ENCODE measurements at places on chromosomes 4 and X.

DNA sequence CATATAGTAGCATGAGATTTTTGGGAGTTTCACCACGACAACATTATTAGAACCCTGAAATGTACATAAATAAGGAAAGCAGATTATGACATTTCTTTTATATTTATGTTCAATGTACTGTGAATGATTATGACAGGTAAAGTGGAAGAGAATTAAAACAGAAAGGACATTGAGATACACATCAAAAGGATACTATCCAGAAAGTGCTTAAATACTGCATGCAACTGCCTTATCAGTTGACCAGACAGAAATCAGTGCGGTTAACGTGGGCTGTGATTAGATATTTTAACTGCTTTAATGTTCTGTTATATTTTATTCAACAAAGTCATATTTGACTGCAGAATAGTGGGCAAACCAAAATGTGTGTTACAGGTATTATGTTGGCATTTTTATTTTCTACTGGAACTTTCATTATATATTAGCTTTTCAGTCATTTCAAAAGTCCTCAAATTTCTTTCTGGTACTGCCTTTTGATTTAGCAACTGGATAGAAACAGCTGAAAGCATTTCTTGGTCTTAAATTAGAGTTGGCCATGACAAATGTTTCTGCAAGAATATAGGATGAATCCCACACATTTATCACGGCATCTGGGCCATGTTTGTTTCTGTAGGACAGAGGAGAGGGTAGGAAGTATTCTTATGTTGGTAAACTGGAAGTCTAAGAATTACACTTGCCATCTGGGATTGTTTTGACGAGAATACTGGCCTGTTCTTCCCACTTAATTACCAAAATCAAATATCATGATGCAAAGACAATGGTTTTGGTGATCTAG, 255.2 kb downstream of the SLC39A8 start:
- DNase-seq: no peak

GRCh38 chr4:73741750-73742489, 1.6 kb downstream of the CXCL8 start:
- DNase-seq: no peak

DNA sequence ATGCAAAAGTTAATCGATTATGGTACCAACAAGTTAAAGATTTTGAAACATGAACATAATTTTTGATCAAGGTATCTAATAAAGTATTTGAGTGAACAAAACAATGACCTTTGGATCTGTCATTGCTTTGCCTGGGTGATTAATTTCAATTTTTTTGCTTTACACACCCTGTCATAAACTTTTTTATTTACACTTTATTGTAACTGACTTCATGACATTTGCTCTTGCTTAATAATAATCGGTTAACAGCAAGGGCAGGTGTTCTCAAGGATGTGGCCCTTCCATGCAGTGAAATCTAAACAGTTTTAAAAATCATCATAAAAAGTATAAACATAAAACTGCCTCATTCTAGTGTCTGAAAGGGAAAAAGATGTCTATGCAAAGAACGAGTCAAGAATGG, 24.1 kb downstream of the ATOH1 start:
- DNase-seq: no peak

DNA sequence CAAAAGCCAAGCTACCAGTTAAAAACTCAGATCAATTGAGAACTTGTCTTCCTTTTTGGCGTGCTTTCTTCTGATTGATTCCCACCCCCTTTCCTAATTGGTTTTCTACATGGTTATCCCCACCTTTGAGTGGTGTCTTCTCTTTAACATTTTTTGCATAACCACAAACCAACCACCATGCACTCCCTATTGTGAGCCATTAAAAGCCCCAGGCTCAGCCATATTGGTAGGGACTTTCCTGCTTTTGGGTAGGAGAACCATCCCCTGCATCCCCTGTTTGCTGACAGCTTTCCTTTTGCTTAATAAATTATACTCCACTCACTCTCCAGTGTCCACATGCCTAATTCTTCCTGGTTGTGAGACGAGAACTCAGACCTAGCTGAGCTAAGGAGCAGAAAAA, 1651.4 kb upstream of the IGFBP7 start:
- no peak for DNase-seq

- DNase-seq: no peak
Measured at GRCh38 chr4:102387552-102388150, 42.4 kb upstream of the SLC39A8 start.

- no peak for DNase-seq
Measured at GRCh38 chrX:13752646-13753045, 18.1 kb downstream of the OFD1 start.

DNA sequence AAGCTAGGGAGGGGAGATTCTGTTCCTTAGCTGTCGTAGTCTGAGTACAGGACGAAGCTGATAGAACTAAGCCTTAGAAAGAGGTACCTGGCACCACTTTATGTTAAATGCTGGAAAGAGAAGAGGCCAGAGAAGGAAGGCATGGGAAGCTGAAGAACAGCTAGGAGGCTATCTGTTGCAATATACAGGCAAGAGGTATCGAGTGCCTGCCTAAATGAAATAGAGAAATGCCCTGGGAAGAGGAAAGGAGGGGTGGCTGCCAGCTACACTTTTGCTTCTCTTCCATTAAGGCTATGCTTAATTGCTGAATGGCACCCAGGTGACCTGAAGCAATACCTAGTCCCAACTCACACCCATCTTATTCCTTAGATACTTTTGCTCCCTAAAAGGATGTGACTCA, 380.4 kb upstream of the FGF13 start:
- no peak for DNase-seq

DNA sequence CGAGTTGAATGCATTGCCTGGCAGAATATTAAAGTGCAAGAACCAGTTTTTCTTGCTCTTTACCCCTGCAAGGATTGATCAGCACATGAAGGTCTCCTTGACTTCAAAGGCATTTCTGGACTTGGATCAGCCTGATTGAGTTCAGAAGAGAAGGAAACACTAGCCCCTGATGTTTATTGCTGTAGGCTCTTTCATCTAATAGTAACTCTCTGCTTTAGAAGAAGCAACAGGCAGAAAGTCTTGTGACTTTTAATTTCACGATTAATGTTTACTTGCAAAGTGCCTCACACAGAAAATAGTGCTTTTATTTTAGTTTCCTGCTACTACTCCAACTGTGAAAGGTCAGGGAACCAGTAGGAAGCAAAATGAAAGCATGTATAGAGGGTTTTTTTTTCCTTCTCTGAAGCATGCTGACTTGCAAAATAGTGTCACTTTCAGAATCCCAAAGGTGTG, 69.1 kb downstream of the PCDH7 start:
- DNase-seq: no peak

- no peak for DNase-seq
Measured at GRCh38 chr4:6404611-6405396, 67.6 kb downstream of the PPP2R2C start.

GRCh38 chr4:142551517-142552305, 294.4 kb downstream of the INPP4B start:
- DNase-seq: no peak

DNA sequence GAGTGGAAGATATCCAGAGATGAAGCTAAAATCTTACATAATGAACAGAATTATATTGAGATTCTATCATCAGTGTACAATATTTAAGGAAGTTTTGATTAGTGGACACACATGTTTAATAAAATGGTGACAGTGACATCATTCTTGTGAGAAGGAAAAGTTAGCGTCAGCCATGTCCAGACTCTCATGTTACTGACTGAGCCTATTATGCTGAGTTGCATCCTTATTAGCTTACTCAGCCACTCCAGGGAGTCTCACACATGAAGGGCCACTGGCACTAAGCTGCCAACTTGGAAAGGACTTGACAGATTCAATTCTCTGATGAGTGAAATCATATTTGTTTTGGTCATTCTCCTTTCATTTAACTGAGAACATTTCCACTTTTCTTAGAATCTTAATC, 170.6 kb downstream of the BANK1 start:
- DNase-seq: no peak

DNA sequence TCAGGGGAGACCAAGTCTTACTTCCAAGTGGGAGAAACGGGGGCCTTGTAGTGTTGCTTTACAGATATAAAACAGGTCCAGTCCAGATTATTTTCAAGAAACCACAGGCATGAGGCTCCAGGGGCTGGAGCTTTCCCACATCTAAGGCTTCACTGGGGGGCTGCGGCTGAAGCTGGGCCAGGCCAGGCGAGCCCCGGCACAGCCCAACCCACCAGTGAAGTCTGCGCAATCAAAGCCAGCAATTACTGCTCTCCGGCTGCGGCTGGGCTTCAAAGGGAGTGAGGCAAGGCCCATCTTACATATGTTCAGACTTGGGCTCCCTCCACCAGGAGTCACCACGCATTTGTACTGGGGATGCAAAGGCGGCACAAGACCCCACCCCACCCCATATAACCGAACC, 61.7 kb downstream of the HADH start:
- DNase-seq: no peak

DNA sequence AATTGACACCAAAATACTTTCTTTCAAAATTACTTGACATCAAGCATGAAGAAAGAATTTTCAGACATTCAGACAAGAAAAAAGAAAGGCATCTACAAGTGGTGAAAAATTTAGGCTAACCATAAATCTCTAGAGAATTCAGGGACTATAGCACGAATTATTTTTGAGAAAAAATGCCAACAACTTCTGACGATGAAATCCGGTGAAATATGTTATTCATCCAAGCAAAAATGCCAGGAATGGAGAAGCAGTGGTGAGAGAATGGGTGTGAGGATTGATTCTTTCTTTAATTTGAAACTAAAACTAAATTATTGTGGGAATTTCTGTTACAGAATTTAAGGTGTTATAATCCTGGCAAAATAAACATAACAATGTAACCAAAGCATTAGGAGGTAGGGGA, 69.4 kb upstream of the SORBS2 start:
- DNase-seq: no peak

GRCh38 chr4:80071604-80072227, 1.3 kb downstream of the ANTXR2 start:
- no peak for DNase-seq

DNA sequence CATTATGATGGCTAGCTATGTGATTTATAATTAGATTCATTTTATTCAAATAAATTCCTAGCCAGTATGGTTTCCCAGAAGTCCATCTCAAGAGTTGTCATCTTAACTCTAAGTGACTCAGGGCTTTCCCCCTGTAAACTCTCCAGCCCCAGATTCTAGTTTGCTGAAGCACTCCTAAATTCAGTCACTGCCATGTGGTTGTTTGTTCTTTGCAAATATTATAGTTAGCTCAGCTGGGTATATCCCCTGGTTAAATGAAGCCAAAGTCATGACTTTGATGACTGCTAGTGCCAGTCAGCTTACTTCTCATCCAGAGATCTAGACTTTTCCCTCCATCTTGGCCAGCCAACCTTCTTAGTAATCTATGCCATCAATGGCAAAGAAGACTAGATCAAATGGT, 126.0 kb downstream of the GRIA3 start:
- DNase-seq: no peak

- DNase-seq: no peak
Measured at GRCh38 chr4:185285632-185286393, 76.4 kb downstream of the SNX25 start.

GRCh38 chrX:46569621-46570020, 3.9 kb upstream of the CHST7 start:
- no peak for DNase-seq

DNA sequence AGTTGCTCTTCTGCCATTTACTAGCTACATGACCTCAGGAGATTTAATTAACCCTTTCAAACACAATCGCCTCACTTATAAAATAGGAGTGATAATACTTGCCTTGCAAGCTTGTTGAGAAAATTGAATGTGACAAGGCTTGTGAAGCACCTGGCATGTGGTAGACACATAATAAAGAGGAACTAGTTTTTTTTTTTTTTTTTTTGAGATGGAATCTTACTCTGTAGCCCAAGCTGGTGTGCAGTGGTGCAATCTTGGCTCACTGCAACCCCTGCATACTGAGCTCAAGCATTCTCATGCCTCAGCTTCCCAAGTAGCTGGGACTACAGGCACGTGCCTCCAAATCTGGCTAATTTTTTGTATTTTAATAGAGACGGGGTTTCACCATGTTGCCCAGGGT, 73.7 kb upstream of the STIM2 start:
- DNase-seq: no peak

- DNase-seq: no peak
Measured at GRCh38 chr4:166318810-166319525, 445.9 kb downstream of the TLL1 start.

DNA sequence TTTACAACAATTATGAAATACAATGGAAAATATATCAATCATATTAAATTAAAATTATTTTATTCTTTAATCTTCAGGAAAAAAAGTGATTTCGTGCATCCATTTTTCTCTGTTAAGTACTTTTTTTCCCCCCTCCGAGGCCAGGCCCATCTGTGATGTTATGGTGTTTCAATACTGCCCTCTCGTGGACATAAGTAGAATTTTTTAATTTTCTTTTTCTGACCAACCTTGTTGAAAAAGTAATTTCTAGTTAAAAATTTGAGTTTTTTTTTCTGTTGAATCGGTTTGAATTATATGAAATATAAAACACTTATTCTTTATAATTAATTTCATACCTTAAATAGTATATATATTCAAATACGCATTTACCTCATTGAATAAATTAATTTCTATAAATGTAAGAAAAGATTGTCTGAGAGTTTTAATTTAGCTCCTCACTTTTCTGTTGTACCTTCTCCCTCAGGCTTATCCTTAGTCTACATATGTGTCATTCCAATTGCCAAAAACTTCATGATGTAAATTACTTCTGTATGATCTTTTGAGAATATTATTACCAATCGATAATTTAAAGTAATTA, 175.8 kb upstream of the TECRL start:
- no peak for DNase-seq

- no peak for DNase-seq
Measured at GRCh38 chr4:128513664-128514484, 226.3 kb upstream of the PGRMC2 start.

GRCh38 chrX:51874123-51874522, 19.3 kb upstream of the MAGED1 start:
- no peak for DNase-seq

- no peak for DNase-seq
Measured at GRCh38 chrX:74931214-74931613, 6.0 kb upstream of the NEXMIF start.
